ENCODE measurements at places on chromosomes 2 and 18.
A peak's percentile ranks its signal among the peaks of the same experiment; 100 is the strongest.

- H3K36me3 ChIP-seq, result no peaks in the 10 kb centered on the region
- H3K4me3 ChIP-seq, result no peak overlapping the region
- no peak overlapping the region for H3K27ac ChIP-seq
- peaks cover 9% of the 10 kb centered on the region for H3K27me3 ChIP-seq
- DNase-seq, result no peak
Measured at GRCh38 chr2:100731535-100731981, 88.4 kb upstream of the NPAS2 start.

DNA sequence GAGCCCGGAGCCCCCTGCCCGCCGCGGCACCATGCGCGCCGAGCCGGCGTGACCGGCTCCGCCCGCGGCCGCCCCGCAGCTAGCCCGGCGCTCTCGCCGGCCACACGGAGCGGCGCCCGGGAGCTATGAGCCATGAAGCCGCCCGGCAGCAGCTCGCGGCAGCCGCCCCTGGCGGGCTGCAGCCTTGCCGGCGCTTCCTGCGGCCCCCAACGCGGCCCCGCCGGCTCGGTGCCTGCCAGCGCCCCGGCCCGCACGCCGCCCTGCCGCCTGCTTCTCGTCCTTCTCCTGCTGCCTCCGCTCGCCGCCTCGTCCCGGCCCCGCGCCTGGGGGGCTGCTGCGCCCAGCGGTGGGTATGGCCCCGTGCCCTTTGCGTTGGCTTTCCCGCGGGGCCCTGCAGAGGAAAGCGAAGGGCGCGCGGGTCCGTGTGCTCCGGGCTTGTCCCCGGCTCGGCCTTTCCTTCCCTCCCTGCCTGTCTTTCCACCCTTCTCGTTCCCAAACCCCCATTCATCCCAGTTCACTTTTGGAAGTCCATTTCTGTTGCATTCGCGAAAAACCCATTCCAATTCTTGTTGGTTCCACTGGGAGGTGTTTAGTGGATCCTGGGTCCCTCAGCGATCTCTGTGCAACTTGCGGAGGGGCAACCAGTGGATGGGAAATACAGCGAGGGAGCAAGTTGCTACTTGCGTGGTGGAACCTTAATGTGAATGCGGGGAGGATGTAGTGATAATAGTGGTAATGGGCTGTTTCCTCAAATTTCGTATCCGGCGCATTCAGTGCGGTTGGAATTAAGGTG lies 599 bp downstream of the ADAM23 start:
- peaks cover 10% of the 10 kb centered on the region for H3K4me1 ChIP-seq
- H3K36me3 ChIP-seq, result no peaks in the 10 kb centered on the region
- H3K27me3 ChIP-seq, result peaks cover 58% of the 10 kb centered on the region

- H3K4me1 ChIP-seq, result no peaks in the 10 kb centered on the region
- no peak for DNase-seq
- H3K4me3 ChIP-seq, result no peak overlapping the region
- no peaks in the 10 kb centered on the region for H3K27me3 ChIP-seq
- no peaks in the 10 kb centered on the region for H3K36me3 ChIP-seq
- H3K27ac ChIP-seq, result no peak overlapping the region
Measured at GRCh38 chr2:164735309-164735919, 106.2 kb downstream of the COBLL1 start.

DNA sequence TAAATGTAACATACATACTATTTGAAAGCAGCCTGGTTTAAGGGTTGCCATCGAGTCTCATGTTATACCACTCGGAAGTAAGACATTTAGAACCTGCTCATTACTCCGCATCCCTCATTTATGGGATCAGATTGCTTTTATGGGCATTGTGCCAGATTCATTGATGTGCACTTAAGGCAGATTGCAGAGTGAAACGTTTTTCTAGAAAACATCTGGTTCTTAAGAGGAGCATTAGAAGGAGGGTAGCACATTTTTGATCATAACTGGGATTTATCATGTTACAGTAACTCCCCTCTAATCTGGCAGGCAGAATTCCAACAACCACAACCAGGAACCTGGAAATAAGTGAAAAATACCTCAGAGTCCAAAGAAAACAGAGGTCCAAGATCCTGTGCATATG lies 74.2 kb upstream of the GALNT3 start:
- no peaks in the 10 kb centered on the region for H3K27me3 ChIP-seq
- no peak overlapping the region for H3K27ac ChIP-seq
- peaks cover 3% of the 10 kb centered on the region for H3K4me1 ChIP-seq
- no peak for DNase-seq

GRCh38 chr2:69012310-69013141 lies 453 bp upstream of the ANTXR1 start:
- peak; percentile 60 for DNase-seq
- no peaks in the 10 kb centered on the region for H3K36me3 ChIP-seq
- no peak overlapping the region for H3K27ac ChIP-seq
- H3K27me3 ChIP-seq, result peaks cover 64% of the 10 kb centered on the region
- peaks cover 12% of the 10 kb centered on the region for H3K4me1 ChIP-seq
- peak overlapping the region; percentile 58 for H3K4me3 ChIP-seq

DNA sequence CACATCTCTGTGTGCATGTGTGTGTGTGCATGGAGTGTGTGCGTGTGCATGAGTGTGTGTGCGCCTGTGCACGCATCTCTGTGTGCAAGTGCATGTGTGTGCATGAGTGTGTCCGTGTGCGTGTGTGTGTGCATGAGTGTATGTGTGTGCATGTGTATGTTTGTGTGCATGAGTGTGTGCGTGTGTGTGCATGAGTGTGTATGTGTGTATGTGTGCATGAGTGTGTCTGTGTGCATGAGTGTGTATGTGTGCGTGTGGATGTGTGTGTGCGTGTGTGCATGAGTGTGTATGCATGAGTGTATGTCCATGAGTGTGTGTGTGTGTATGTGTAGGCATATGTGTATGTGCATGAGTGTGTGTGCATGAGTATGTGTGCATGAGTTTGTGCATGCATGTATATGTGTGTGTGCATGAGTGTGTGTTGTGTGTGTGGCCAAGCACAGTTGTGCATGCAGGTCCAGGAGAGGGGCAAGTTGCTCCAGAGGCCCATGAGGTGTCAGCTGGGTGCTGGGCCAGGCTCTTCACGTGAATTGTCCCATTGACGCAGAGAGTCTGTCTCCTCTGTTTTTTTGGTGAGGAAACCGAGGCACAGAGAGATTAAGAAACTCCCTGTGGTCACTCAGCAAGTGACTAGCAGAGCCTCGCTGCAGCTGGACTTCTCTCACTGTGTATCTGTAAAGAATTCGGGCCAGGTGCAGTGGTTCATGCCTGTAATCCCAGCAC lies 75.5 kb downstream of the ASB1 start:
- peaks cover 3% of the 10 kb centered on the region for H3K27me3 ChIP-seq
- H3K4me3 ChIP-seq, result no peak overlapping the region
- no peaks in the 10 kb centered on the region for H3K36me3 ChIP-seq
- no peak for DNase-seq

DNA sequence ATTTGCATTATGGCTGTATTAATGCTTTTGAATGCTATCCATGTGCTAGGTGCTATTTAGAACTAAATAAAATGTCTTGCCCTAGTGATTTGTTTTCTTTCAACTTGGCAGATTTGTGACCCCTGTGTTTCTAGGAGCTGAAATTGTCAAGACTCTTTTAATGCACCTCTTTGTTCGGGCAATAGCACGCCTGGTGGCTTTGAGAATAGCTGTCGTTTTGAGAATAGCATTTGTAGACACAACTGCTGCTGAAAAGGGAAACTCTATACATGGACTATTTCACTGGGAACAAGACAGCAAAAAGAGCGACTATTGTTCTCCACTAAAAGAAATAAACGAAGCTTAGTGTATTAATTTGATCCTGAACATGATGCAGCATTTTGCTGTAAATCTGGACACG lies 352.1 kb upstream of the ZNF521 start:
- no peaks in the 10 kb centered on the region for H3K27me3 ChIP-seq
- H3K4me1 ChIP-seq, result no peaks in the 10 kb centered on the region
- no peak overlapping the region for H3K27ac ChIP-seq
- no peak for DNase-seq

DNA sequence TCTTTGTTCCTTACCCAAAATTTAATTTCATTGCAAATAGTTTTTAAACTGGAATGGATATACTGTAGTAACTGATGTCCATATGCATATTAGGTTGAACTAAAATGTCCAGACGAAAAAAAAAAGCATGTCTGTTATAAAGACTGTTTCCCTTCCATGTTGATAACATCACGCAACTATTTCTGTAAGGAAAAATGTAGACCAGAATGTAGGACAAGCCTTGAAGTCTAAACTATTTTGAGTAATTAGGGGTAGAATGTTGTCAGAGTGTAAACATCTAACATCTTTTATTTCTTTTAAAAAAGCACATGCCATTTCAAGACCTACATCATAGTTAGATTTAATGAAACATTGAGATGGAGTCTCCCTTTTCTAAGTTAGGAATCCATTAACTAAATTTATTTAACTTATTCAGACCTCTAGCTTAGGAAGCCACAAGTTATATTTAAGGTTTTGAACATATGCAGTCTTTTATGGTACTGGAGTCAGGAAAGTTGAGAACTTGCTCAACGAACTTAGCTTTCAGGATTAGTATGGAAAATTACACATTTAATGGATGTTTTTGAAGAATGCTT lies 7.9 kb downstream of the CALCRL start:
- H3K36me3 ChIP-seq, result no peaks in the 10 kb centered on the region
- H3K4me3 ChIP-seq, result no peak overlapping the region
- no peaks in the 10 kb centered on the region for H3K27me3 ChIP-seq
- H3K27ac ChIP-seq, result no peak overlapping the region

- DNase-seq, result peak; percentile 47
- no peak overlapping the region for H3K27ac ChIP-seq
- peak overlapping the region; percentile 55 for H3K4me3 ChIP-seq
- peaks cover 8% of the 10 kb centered on the region for H3K4me1 ChIP-seq
- peaks cover 23% of the 10 kb centered on the region for H3K27me3 ChIP-seq
- H3K36me3 ChIP-seq, result no peaks in the 10 kb centered on the region
Measured at GRCh38 chr18:70464343-70465114, 175.7 kb downstream of the SOCS6 start.

DNA sequence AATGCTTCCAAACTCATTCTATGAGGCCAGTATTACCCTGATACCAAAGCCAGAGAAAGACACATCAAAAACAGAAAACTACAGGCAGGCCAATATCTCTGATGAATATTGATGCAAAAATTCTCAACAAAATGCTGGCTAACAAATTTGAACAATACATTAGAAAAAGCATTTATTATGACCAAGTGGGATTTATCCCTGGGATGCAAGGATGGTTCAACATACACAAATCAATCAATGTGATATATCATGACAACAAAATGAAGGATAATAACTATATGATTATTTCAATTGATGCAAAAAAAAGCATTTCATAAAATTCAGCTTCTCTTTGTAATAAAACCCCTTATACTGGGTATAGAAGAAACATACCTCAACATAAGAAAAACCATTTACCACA lies 550.9 kb downstream of the ADCYAP1 start:
- H3K27ac ChIP-seq, result no peak overlapping the region
- no peaks in the 10 kb centered on the region for H3K36me3 ChIP-seq
- no peaks in the 10 kb centered on the region for H3K4me1 ChIP-seq
- H3K4me3 ChIP-seq, result no peak overlapping the region

DNA sequence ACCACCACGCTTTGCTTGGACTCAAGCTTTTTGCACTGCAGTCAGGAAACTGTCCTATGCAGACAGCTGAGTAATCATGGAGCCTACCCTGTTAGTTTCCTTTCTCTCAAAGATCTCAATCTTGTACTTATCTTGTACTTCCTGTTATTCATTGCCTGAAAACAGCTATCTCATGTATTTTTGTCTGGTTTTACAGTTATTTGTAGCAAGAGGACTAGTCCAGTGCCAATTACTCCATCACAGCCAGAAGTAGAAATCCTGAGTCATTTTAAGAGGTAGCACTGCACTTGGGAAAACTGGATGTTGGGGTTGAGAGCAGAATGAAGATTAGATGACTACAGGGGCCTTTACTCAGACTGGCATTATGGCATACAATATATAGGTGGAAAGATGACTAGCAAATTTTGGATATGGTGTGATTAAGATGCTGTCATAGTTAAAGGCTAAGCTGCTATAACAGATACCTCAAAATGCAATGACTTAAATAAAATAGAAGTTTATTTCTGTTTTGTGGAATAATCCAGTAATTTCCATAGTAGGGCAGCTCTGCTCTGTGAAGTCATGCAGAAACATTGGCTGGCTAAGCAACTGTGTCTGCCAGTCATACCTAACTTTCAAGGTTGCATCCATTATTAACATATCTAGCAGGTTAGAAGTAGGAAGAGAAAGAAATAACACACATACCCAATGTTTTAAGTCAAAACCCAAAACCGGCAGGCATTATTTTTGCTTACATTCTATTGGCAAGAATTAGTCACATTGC lies 21.1 kb upstream of the CHMP3 start:
- peaks cover 4% of the 10 kb centered on the region for H3K27me3 ChIP-seq
- H3K4me3 ChIP-seq, result no peak overlapping the region
- DNase-seq, result no peak
- H3K27ac ChIP-seq, result peak overlapping the region; percentile 80
- H3K36me3 ChIP-seq, result peaks cover 7% of the 10 kb centered on the region

- H3K36me3 ChIP-seq, result no peaks in the 10 kb centered on the region
- no peaks in the 10 kb centered on the region for H3K4me1 ChIP-seq
- no peak for DNase-seq
- no peak overlapping the region for H3K4me3 ChIP-seq
- H3K27ac ChIP-seq, result no peak overlapping the region
- peaks cover 15% of the 10 kb centered on the region for H3K27me3 ChIP-seq
Measured at GRCh38 chr2:45242161-45242741, 233.0 kb upstream of the SIX2 start.

DNA sequence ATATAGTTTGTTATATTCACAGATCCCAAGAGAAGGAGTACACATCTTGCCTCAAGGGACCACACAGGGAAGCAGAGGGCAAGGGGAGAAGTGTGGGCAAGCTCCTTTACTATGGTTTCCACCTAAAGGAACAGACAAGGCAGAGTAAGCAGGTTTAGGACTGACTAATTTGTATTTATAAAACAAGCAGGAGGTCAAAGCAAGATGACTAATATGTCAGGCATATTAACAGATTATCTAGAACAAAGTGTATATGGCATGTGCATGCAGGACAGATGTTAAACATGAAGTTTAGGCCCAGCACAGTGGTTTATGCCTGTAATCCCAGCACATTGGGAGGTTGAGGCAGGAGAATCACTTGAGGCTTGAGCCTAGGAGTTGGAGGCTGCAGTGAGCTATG lies 3.7 kb upstream of the LRP2 start:
- DNase-seq, result no peak
- peaks cover 48% of the 10 kb centered on the region for H3K27me3 ChIP-seq
- peaks cover 6% of the 10 kb centered on the region for H3K36me3 ChIP-seq
- no peak overlapping the region for H3K4me3 ChIP-seq

GRCh38 chr2:234399451-234400246 lies 97.2 kb downstream of the ARL4C start:
- peaks cover 51% of the 10 kb centered on the region for H3K4me1 ChIP-seq
- no peak for DNase-seq
- no peak overlapping the region for H3K4me3 ChIP-seq
- peak overlapping the region; percentile 77 for H3K27ac ChIP-seq
- H3K36me3 ChIP-seq, result peaks cover 9% of the 10 kb centered on the region
- H3K27me3 ChIP-seq, result no peaks in the 10 kb centered on the region

GRCh38 chr2:2913601-2914120 lies 464.0 kb downstream of the EIPR1 start:
- H3K4me1 ChIP-seq, result no peaks in the 10 kb centered on the region
- DNase-seq, result no peak
- no peaks in the 10 kb centered on the region for H3K36me3 ChIP-seq
- no peak overlapping the region for H3K4me3 ChIP-seq
- H3K27me3 ChIP-seq, result no peaks in the 10 kb centered on the region

GRCh38 chr2:166057370-166058164 lies 70.3 kb downstream of the SCN1A start:
- H3K4me3 ChIP-seq, result no peak overlapping the region
- H3K36me3 ChIP-seq, result no peaks in the 10 kb centered on the region
- no peaks in the 10 kb centered on the region for H3K27me3 ChIP-seq

- no peak overlapping the region for H3K4me3 ChIP-seq
- peaks cover 25% of the 10 kb centered on the region for H3K4me1 ChIP-seq
- H3K27me3 ChIP-seq, result peaks cover under 1% of the 10 kb centered on the region
- H3K36me3 ChIP-seq, result peaks cover 7% of the 10 kb centered on the region
Measured at GRCh38 chr2:64605991-64606478, 47.7 kb downstream of the SERTAD2 start.
